Sigmoid colon (tissue), 7 donors: ENCODE measurements at places on chromosomes 11 and 22. TPM values are rescaled to one million over a fixed set of nuclear protein-coding genes. Genes with fewer than 3 reads are reported as not detected.

DNA sequence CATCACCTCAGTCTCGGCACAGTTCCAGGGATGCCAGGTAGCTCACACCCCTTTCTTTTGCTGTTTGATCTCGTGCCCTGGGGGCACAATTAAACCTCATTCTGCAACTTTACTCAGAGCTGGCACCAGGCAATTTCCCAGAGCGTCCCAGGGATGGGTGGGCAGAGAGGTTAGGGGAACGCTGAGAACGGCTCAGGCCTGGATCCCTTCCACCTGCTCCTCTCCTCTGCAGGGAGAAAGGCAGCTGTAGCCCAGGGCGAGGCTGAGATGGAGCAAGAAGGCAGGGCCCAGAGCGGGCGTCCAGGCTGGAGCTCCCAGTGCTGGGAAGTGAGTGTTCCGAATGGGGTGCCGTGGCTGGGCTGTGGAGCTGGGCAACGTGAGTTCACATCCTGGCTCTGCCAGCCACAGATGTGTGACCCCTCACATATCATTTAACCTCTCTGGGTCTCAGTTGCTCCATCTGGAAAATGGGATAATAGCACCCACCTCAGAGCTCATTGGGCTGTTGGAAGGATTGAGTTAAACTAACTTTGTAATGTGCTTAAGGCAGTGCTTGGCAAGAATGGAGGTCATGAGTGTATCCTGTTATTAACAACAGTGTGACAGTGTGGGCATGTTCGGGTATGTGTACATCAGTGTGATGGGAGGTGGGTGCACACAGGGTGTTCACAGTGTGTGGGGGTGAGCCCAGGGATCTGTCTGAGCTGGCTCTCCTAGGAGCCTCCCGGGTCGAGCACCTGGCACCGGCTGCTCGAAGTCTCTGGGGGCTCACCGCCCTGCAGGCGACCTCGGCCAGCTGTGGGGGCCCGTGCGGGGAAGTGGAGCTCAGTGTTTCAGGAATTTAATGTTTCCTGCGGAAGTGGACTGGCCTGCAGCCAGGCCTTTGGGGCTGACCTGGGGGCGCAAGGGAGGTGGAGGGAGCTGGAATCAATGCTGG is 15.5 kb downstream of the OTUB1 start:
- DNase-seq = peak; percentile 74
- no peak overlapping the region for H3K27ac ChIP-seq
- peaks cover 13% of the 10 kb centered on the region for H3K36me3 ChIP-seq
- no peaks in the 10 kb centered on the region for H3K27me3 ChIP-seq
- peaks cover 36% of the 10 kb centered on the region for H3K4me1 ChIP-seq

DNA sequence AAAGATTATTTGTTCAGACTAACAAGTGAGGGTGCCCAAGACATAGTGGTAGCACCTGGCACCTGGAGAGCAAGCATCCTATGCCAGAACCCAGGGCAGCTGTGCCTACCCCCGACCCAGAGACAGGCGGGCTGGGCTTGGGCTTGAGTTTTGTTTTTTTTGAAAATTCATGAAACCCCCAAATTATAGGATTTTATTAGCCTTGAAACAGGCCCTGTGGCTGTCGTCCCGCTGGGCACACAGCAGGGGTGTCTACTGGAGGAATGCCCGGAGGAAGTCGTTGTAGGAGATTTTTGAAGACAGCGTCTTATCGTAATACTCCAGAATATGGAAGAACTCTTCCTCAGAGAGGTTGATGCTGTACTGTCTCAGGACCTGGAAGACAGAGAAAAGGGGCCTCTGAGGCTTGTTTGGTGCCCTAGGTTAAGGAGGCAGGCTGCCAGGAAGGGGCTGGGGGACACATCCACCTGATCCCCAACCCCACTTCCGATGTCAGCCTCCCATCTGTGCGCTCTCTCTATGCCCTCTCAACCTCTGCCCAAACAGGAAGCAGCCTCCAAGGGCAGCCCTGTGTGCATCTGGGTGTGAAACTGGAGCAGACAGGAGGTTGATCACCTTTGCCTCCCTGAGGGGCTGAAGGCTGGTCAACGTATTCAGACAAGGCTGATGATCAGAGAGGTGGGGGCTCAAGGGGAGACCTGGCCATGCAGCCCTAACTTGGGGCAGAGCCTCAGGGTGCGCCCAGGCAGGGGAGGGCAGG is 117.0 kb downstream of the MPPED1 start:
- peak; percentile 34 for DNase-seq
- no peak overlapping the region for H3K27ac ChIP-seq
- H3K4me3 ChIP-seq = no peak overlapping the region
- no peaks in the 10 kb centered on the region for H3K36me3 ChIP-seq
- no peaks in the 10 kb centered on the region for H3K4me1 ChIP-seq
- H3K27me3 ChIP-seq = no peaks in the 10 kb centered on the region

GRCh38 chr11:73752903-73753302 is 8.0 kb downstream of the RAB6A start:
- no peak overlapping the region for H3K4me3 ChIP-seq
- H3K36me3 ChIP-seq = no peaks in the 10 kb centered on the region
- no peak overlapping the region for H3K27ac ChIP-seq

FOLR2 gene
- 14.7 TPM for total RNA-seq

DNA sequence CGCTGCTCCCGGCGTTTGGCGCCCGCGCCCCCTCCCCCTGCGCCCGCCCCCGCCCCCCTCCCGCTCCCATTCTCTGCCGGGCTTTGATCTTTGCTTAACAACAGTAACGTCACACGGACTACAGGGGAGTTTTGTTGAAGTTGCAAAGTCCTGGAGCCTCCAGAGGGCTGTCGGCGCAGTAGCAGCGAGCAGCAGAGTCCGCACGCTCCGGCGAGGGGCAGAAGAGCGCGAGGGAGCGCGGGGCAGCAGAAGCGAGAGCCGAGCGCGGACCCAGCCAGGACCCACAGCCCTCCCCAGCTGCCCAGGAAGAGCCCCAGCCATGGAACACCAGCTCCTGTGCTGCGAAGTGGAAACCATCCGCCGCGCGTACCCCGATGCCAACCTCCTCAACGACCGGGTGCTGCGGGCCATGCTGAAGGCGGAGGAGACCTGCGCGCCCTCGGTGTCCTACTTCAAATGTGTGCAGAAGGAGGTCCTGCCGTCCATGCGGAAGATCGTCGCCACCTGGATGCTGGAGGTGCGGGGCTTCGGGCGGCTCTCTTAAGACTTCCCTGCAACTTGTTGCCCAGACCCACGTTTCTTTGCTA is at the start of gene CCND1:
TSS of gene CCND1 (plus strand) at position 162 of the 587 bp plus-strand sequence. CDS start at position 320, 158 bp downstream.
- peak; percentile 77 for DNase-seq
- no peaks in the 10 kb centered on the region for H3K36me3 ChIP-seq
- peaks cover 77% of the 10 kb centered on the region for H3K27me3 ChIP-seq
- peak within 1 kb of the TSS; percentile 92 for H3K27ac ChIP-seq

ALDH3B1 gene
- 10.9 TPM for total RNA-seq

APOL6 gene
- total RNA-seq = 15.8 TPM

DNA sequence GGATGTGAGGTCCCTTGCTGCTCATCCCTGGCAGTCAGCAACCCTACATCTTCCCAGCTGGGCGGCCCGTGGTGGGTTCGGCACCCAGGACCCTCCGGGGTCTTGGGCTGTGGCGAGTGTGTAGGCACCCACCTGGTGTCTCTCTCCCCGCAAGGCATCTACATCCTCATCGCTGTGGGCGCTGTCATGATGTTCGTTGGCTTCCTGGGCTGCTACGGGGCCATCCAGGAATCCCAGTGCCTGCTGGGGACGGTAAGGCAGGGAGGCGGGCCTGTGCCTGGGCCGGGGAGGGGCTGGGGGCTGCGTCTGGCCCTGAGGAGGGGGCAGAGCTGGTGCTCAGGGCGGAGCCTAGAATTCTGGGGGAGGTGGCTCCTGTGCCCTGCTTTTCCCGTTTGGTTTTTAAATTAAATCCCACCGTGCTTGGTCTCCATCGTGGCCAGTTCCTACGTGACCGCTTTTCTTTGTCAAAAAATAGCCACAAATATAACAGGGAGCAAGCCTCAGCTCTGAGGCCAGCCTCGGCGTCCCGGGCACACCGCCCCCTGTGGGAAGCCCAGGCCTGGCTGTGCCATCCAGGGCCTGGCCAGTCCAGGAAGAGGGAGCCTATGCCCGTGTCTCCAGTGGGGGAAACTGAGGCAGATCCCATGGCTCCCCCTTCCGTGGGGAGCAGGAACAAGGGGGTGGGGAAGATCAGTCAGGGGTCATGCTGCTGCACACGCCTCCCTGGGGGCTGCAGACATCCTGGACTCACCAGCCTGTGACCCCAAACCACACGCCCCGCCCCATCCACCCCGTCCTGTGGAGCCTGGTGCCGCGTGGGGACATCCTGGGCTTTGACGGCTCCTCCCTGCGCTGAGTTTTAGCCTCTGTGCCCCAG is 6.4 kb upstream of the TSSC4 start:
- peak overlapping the region; percentile 100 for H3K27ac ChIP-seq
- H3K4me3 ChIP-seq = no peak overlapping the region
- peaks cover 55% of the 10 kb centered on the region for H3K36me3 ChIP-seq
- H3K4me1 ChIP-seq = peaks cover 56% of the 10 kb centered on the region
- no peaks in the 10 kb centered on the region for H3K27me3 ChIP-seq
